ENCODE measurements at places on chromosomes 1 and 21. TPM values are rescaled to one million over a fixed set of nuclear protein-coding genes. Genes with fewer than 3 reads are reported as not detected.

Gene SPATA45
- not detected for total RNA-seq

Gene MMP23B
- total RNA-seq = 1.2 TPM

Gene TUFT1
- total RNA-seq = 30.2 TPM

Gene SLC25A34
- total RNA-seq = 7.9 TPM

Gene C1orf115
- 65.8 TPM for total RNA-seq

Gene SLC45A1
- total RNA-seq = 0.70 TPM

Gene SELL
- 1.7 TPM for total RNA-seq
